ENCODE measurements at places on chromosomes 7 and 10.

DNA sequence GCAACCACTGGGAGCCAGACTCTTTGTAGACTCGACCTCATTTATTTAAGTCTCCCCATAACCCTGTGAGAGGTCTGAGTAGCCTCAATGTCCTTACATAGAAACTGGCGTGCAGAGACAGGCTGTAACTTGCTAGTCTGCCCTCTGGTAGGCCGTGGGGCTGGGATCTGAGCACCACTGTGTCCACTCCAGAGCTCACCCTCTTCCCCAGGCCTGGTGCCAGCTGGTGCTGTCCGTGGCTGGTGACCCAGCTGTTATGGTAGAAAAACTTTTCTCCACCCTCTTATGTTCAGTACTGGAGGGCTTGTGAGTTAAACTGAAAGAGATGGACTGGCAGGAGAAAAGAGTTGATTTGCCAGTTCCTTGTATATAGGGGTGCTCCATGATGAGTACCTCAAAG is 41.9 kb downstream of the ADAMTS14 start:
- DNase-seq = no peak

DNA sequence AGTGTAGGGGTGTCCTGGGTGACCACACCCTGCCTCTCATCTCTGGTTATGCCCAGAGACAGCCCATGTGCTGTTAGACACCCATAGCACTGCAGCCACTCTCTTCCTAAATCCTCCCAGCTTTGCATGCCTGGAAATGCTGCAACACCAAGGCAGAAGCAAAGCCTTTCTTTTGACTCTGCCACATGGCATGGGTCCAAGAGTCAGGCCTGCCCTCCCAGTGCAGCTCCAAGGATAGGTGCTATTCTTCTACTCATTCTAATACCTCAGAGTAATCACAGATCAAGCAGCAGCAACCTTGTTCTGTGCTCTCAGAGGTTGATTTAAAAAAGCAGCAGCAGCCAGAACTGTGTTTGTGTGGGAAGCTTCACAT is 23.4 kb downstream of the FRMPD2 start:
- DNase-seq = no peak

- no peak for DNase-seq
Measured at GRCh38 chr10:48503293-48503911, 101.5 kb downstream of the ARHGAP22 start.

DNA sequence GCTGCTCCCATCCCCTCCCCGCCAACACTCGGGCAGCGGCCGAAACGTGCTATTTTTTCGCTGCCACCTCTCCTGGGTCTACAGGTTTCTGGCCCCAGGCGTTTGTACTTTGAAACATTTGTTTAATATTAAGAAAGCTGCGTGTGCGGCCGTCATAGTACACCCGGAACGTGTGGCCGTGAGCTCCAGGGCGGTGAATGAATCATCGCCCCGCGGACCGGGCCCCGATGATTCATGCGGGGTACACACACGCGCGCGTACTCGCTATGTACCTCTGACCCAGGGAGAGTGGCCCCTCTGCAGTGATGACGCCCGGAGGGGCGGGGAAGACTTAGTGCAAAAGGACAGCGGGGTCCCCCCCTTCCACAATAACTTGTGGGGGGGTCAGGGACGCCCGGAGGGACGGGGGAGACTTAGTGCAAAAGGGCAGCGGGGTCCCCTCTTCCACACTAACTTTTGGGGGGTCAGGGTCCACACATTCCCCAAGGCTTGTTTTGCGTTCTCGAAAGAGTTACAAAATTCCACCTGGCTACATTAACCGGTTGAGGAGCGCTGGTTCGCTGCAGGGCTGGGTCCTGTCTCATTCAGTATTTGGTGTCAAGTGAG is 56.5 kb upstream of the PCGF5 start:
- DNase-seq = peak; percentile 19

GRCh38 chr7:42982604-42983115 is 50.5 kb downstream of the MRPL32 start:
- DNase-seq = no peak

DNA sequence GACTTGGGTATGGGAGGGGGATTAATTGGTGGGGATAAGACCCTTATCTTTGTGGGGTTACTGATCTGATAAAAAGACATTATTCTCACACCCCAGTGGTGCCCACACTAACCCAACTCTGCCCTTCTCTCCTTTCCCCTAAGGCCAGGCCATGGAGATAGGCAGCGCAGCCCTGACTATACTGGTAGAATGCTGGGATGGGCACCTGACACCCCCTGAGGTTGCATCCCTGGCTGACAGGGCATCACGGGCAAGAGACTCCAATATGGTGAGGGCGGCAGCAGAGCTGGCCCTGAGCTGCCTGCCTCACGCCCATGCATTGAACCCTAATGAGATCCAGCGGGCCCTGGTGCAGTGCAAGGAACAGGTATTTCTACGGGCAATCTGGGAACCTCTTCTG is 12.7 kb downstream of the ZSWIM8 start:
- no peak for DNase-seq

DNA sequence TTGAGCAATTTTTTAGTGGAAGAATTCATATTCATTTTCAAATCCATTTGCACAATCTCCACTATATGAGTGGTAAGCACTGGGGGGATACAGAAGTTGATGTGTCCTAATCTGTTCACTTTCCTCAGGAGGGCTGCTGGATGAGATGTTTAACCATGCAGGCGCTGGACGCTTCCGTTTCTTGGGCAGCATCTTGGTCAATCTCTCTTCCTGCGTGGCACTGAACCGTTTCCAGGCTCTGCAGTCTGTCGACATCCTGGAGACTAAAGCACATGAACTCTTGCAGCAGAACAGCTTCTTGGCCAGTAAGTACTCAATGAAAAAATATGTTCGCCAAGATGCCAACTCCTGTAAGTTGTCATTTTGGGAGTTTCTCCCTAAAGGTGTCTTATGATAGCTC is 179.3 kb downstream of the ABCA13 start:
- no peak for DNase-seq

- no peak for DNase-seq
Measured at GRCh38 chr7:11573128-11573750, 258.8 kb downstream of the THSD7A start.

GRCh38 chr10:71419750-71420149 is 23.0 kb downstream of the CDH23 start:
- no peak for DNase-seq

- DNase-seq = no peak
Measured at GRCh38 chr7:12709726-12710502, 22.5 kb downstream of the ARL4A start.

GRCh38 chr7:152743600-152743999 is 16.0 kb upstream of the ACTR3B start:
- DNase-seq = no peak

GRCh38 chr10:62788861-62789467 is 15.6 kb upstream of the ADO start:
- DNase-seq = no peak

DNA sequence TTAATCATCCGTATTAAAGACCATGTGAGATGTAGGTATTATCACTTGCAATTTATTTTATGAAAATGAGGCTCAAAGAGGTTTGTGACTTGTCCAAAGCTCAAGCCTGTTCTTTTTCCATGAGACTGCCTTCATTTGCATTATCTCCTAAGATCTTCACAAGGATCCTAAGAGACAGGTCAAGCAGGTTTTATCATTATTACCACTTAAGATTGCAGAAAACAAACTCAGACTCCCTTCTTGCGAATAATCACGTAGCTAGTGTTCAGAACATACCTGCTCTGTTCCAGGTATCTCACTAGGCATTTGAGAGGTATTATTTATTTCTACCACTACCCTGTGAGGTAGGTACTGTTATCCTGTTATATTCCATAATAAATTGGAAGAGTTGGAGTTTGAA is 64.8 kb downstream of the ZNRF2 start:
- DNase-seq = no peak

DNA sequence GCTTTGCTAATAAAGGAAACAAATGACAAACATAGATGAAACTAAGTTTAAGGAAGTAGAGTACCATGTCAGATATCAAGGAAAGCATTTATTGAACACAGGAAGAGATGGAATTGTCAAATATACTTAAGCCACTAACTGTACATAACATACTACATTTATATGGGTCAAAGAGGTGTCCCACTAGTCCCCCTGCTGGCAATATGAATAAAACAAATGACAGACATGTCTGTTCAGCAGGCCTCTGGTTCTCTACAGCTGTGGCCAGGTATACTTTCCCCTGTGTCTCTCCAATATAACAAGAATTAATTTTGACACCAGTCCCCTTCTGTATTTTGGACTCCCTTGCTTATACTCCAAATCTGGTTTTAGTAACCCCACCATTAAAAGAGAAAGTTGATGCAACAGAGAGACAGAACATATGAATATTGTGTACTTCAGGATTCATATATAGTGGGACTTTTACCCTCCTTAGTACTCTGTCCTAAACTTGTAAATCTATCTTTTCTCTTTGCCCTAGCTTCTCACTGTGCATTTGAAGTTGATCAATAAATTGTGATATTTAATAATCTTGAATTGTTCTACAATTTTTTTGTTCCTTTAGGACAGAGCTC is 42.9 kb downstream of the CD36 start:
- DNase-seq = no peak

- DNase-seq = no peak
Measured at GRCh38 chr10:45403151-45403550, 29.1 kb downstream of the ALOX5 start.

GRCh38 chr10:44832595-44833390 is 78.3 kb upstream of the TMEM72 start:
- no peak for DNase-seq

DNA sequence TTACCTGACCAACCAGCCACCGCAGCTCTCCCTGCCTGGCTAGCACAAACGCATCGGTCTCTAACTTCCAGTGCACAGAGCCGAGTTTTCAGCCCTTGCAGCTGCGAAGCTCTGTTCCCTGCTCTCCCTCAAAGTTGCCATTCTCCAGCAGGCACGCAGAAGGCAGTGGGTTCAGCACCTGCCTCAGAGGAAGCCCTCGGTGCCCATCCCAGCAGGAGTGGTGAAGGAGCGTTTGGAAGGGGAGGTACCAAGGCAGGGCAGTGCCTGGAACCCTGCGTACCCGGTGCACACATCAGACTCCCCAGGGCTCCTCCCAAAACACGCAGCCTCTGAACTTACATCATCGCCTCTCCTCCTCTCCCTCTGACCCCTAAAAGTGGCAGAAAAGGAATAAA is 1.7 kb upstream of the STK32C start:
- no peak for DNase-seq

- no peak for DNase-seq
Measured at GRCh38 chr7:22083704-22084240, 138.1 kb upstream of the CDCA7L start.

DNA sequence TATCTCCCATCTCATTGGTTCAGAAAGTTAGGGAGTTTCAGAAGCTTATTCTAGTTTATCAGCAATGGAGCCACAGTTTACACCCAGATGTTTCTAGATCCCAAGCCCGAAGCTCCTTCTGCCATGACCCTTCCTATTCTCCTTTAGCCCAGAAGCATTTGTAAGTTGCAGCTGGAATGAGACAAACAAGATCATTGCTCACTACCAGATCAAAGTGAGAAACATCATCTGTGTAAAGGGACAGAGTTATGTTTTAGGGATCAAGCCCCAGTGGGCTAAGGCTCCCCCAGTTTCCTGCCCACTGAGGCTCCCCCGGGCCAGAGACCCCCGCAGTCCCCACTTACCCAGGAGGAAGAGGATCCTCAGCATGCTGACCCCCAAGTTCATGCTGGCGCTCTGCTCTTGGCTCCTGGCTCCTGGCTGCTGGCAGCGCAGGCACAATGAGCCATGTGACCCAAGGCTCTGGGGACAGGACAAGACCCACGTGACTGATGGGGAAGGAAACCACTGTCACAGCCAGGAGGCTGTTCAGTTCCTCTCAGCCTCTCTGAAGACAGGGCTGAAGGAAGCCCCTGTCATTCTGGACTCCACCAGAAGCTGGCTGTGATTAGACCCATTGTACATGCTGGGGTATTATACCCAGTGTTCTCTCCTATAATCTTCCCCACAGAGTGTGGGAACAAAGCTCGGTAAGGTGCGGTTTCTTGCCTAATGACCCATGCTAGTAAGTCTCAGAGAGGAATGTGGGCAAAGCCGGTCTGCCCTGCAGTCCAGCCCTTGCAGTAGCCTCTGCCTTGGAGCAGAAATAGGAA is at the start of gene TMEM273:
TMEM273 (minus strand) TSS at position 442 of the 812 bp plus-strand sequence; CDS start at position 387, 55 bp downstream.
- no peak for DNase-seq

- no peak for DNase-seq
Measured at GRCh38 chr7:95553939-95554338, 42.4 kb downstream of the PDK4 start.

DNA sequence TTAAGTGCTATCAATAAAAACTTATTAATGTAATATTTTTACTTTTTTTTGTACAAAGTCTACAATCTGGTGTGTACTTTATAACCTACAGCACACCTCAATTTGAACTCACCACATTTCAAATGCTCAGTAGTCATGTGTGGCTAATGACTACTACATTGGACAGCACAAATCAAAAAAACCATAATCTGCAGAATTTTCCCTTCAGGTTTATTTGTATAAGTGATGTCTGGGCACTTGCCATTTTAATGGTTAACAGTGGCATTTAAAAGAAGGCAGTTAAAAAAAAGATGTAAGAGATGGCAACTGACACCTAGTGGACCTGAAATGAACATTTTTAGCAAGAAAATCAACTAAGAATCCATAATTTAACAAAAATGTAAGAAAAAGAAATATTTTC is 124.6 kb upstream of the NRBF2 start:
- no peak for DNase-seq

DNA sequence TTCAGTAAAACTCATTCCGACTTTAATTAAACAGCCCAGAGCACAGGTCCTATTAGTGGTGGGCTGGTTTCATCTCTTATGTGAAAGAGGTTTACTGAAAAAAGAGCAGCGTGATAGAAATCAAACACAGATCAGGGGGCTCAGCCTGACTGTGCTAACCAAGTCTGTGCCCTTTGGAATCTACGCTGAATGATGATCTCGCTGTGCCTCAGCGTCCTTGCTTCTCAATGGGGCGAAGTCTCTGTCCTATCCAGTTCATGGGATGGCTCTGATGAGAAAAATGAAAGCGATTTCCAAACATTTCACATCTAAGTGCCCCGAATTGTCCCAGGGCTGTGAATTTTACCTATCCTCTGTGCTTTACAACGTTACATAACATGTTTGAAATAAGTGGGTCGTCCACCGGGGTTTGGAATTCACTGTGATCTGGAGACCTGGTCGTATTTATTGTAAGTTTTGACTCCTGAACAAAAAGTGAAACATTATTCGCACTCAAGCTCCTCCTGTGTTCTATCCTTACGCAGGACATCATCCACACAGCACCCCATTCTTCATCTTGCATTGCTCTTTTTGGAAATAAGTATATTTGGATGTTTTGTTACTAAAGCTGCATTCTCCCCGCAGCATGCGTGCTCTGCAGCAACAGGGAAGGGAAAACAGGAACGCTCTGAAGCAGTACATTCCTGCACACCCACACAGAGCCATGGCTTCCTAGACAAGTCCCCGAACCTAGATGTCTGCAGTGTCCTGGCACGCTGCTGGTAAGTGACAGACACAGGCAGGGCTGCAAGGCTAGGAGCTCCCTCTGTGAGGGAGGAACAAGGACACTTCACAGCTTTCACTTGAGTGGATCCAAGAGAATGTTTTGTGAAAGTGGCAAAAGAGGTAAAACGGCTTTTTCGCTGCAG is 83.5 kb downstream of the SLC37A3 start:
- DNase-seq = no peak

GRCh38 chr10:71667387-71667752 is 52.2 kb downstream of the C10orf105 start:
- no peak for DNase-seq

All from activated naive CD4-positive, alpha-beta T cell (primary cell).